SJSA1 (cell line): ENCODE measurements at places on chromosomes 13 and 19. TPM values are rescaled to one million over a fixed set of nuclear protein-coding genes. Genes with fewer than 3 reads are reported as not detected.
A peak's percentile ranks its signal among the peaks of the same experiment; 100 is the strongest.

CDX2 gene
- not detected in 2 replicates for total RNA-seq

DNA sequence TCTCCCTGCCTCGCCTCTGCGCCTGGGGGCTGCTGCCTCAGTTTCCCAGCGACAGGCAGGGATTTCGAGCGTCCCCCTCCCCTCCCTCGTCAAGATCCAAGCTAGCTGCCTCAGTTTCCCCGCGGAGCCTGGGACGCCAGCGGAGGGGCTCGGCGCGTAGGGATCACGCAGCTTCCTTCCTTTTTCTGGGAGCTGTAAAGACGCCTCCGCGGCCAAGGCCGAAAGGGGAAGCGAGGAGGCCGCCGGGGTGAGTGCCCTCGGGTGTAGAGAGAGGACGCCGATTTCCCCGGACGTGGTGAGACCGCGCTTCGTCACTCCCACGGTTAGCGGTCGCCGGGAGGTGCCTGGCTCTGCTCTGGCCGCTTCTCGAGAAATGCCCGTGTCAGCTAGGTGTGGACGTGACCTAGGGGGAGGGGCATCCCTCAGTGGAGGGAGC lies 722 bp upstream of the ICAM1 start:
- no peak for DNase-seq
- peak overlapping the region; percentile 37 for H3K4me3 ChIP-seq
- H3K27ac ChIP-seq: no peak overlapping the region
- H3K4me1 ChIP-seq: peaks cover 25% of the 10 kb centered on the region
- H3K36me3 ChIP-seq: 0 out of 2 replicates have a peak, but pooled peaks cover 2% of the 10 kb centered on the region
- no peaks in the 10 kb centered on the region for H3K27me3 ChIP-seq

DNA sequence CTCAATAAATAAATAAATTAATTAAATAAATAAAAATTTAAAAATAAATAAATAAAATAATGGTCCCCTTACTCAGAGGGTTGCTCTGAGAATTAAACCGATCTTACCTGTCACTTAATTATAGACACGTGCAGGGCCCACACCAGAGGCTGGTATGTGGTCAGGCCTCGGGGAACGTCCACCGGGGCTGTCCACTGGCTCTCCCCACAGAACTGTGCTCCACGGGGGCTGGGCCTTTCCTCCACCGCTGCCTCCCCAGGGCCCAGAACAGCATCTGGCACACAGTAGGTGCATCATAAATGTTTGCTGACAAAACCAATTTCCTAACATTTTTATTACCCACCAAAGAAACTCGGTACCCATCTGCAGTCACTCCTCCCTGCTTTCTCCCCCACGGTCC lies 69.2 kb downstream of the CEBPG start:
- H3K27ac ChIP-seq: no peak overlapping the region
- DNase-seq: no peak
- no peaks in the 10 kb centered on the region for H3K27me3 ChIP-seq
- no peaks in the 10 kb centered on the region for H3K4me1 ChIP-seq
- H3K36me3 ChIP-seq: peaks cover 21% of the 10 kb centered on the region
- no peak overlapping the region for H3K4me3 ChIP-seq

DNA sequence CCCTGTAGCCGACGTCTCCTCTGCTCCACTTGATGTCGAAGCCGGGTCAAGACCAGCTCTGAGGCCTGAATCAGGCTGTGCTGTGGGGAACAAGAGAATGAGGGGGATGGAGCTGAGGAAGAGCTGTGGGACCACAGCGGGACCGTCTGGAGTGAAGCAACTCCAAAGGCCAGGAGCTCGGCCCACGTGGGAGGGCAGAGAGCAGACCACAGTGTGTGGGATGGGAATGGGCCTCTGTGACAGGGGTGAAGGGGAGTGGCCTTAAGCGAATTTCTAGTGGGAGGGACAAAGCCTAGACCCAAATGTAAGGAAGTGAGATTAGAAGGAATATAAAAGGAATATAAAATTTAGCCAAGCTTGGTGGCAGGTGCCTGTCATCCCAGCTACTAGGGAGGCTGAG lies 3.8 kb upstream of the SLC8A2 start:
- no peak overlapping the region for H3K4me3 ChIP-seq
- H3K36me3 ChIP-seq: no peaks in the 10 kb centered on the region
- DNase-seq: no peak
- peaks cover 17% of the 10 kb centered on the region for H3K27me3 ChIP-seq

- no peaks in the 10 kb centered on the region for H3K36me3 ChIP-seq
- H3K27me3 ChIP-seq: no peaks in the 10 kb centered on the region
- DNase-seq: no peak
- H3K27ac ChIP-seq: no peak overlapping the region
- peaks cover 7% of the 10 kb centered on the region for H3K4me1 ChIP-seq
- H3K4me3 ChIP-seq: no peak overlapping the region
Observed at GRCh38 chr13:106314417-106314816, 221.0 kb downstream of the EFNB2 start.

DNA sequence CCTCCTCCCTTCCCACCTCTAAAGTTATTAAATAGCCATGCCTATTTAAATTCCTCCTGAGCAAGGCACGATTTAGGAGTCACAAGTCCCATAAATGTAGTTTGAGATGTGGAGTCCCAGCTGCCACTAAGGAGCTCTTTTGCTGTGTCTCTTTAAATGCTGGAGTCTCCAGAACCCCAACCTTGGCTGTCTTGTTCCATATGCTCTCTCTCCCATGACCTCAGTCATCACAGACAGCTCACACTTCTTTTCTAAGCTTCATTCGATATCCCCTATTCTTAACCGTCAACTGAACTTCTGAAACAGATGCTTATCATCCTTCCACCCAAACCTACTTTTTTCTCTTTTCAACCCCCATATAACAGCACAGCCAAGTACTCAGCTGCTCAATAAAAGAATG lies 197.1 kb downstream of the VWA8 start:
- no peaks in the 10 kb centered on the region for H3K27me3 ChIP-seq
- peaks cover 8% of the 10 kb centered on the region for H3K4me1 ChIP-seq
- no peaks in the 10 kb centered on the region for H3K36me3 ChIP-seq
- no peak overlapping the region for H3K4me3 ChIP-seq
- no peak for DNase-seq
- no peak overlapping the region for H3K27ac ChIP-seq

DNA sequence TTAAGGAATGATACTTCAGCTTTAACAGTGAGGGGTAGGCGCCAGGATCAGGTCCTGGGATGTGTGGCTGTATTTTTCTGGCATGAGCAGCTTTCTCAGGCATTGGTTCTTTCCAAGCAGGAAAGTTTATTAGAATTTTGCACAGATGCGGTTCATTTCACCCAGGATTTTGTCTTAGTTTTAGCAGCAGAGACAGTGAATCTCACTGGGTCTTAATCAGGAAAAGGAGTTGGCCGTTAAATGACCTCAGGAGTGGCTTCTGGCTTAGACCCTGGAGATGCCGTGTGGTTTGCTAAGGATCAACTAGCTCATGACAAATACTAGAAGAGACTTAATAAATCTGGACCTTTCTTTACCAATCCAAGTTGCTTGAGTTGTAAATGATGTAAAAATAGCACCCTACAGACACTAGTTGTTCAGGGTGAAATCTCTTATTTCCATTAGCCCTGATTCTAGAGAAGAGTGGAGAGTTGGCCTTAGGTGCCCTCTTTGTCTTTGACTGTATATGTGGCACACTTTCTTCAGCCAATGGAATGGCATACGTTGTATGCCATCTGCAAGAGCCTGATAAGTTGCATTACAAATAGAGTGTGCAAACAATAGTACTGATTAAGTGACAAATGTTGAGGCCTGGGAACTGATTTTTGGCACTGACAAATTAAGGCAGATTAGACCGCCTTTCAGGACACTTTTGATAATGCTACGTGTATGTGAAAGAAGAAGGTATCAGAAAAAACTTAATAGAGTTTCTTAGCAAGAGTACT lies 34.0 kb downstream of the LRCH1 start:
- no peaks in the 10 kb centered on the region for H3K4me1 ChIP-seq
- no peak overlapping the region for H3K4me3 ChIP-seq
- no peak for DNase-seq
- no peaks in the 10 kb centered on the region for H3K36me3 ChIP-seq

DNA sequence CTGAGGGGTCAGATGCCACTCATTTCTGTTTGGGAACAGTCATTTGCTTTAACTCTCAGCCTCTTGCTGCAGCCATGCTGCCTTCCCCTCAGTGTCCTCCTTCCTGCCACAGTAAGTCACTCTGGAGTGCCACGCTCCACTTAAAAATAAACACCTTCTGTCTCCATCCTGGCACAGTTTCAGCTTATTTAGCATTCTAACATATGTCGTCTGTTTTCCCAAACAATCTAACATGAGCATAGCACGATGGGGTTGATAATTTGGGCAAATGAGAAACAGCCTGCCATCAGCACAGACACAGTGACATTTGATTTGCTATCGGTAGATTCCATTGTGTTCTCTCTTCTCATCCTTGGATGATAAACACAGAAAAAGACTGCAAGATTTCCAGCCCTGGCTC lies 768.6 kb downstream of the UQCRFS1 start:
- H3K27me3 ChIP-seq: no peaks in the 10 kb centered on the region
- no peaks in the 10 kb centered on the region for H3K4me1 ChIP-seq
- no peak overlapping the region for H3K27ac ChIP-seq
- no peak overlapping the region for H3K4me3 ChIP-seq

GRCh38 chr19:46601318-46602224 lies at the start of gene CALM3:
TSS of gene CALM3 (plus strand) at chr19:46601330. CDS start at chr19:46601435, 105 bp downstream.
- no peak for DNase-seq
- H3K4me1 ChIP-seq: peaks cover 22% of the 10 kb centered on the region
- peaks cover 44% of the 10 kb centered on the region for H3K36me3 ChIP-seq
- peak within 1 kb of the TSS; percentile 99 for H3K4me3 ChIP-seq
- no peaks in the 10 kb centered on the region for H3K27me3 ChIP-seq
- H3K27ac ChIP-seq: peak within 1 kb of the TSS; percentile 100

DNA sequence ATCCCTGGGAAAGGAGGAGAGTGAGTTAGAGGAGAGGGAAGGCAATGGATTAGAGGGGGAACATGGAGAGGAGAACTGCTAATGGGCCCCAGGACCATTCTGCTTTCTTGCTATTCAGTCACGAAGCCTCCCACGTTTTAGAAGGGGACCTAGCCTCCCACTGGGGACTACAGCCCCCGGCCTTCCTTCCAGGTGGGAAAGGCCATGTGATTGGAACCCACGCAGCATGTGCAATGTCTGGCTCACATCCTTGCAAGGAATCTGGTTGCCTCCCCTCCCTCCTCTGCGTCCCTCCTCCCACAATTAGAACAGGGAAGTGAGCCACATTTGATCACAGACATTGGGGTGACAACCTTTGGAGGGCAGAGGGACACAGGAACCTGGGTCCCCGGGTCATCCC lies 22.5 kb upstream of the PLA2G4C start:
- DNase-seq: no peak
- no peak overlapping the region for H3K27ac ChIP-seq
- peaks cover 58% of the 10 kb centered on the region for H3K36me3 ChIP-seq
- H3K4me3 ChIP-seq: no peak overlapping the region
- no peaks in the 10 kb centered on the region for H3K27me3 ChIP-seq

GRCh38 chr19:6677883-6678689 lies 8.1 kb upstream of the TNFSF14 start:
- no peak overlapping the region for H3K4me3 ChIP-seq
- H3K4me1 ChIP-seq: peaks cover 8% of the 10 kb centered on the region
- H3K27ac ChIP-seq: no peak overlapping the region
- H3K27me3 ChIP-seq: no peaks in the 10 kb centered on the region
- no peak for DNase-seq
- H3K36me3 ChIP-seq: no peaks in the 10 kb centered on the region

- no peak for DNase-seq
- H3K27ac ChIP-seq: no peak overlapping the region
- no peaks in the 10 kb centered on the region for H3K4me1 ChIP-seq
Observed at GRCh38 chr13:34942732-34943435, 814 bp downstream of the NBEA start.

- no peak overlapping the region for H3K4me3 ChIP-seq
- H3K27me3 ChIP-seq: no peaks in the 10 kb centered on the region
- no peak overlapping the region; the same call in 1 of the 2 replicates for H3K27ac ChIP-seq
- H3K4me1 ChIP-seq: peaks cover 39% of the 10 kb centered on the region
- DNase-seq: no peak
Observed at GRCh38 chr13:40475617-40476016, 190.8 kb downstream of the FOXO1 start.

DNA sequence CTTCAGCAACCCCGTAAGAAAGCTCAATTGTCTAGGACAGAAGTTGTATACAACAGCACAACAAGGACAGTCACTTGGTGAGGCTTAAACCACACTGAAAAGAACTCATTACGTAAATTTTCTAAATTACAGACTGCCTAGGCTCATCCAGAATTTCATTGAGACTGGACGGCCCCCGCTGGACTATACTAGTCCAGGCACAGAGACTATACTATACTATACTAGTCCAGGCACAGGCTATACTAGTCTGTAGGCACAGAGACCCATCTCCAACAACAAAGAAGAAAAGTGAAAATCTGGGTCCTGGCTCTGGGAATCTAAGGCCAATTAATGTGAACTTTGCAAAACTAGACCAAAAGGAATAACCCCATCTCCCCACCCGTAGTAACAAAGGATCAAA lies 700 bp downstream of the ZNF816 start:
- peaks cover 22% of the 10 kb centered on the region for H3K36me3 ChIP-seq
- H3K4me3 ChIP-seq: peak overlapping the region; percentile 55
- no peak overlapping the region; the same call in 1 of the 2 replicates for H3K27ac ChIP-seq
- H3K4me1 ChIP-seq: 0 out of 2 replicates have a peak, but pooled peaks cover 3% of the 10 kb centered on the region
- no peak for DNase-seq
- no peaks in the 10 kb centered on the region for H3K27me3 ChIP-seq

DNA sequence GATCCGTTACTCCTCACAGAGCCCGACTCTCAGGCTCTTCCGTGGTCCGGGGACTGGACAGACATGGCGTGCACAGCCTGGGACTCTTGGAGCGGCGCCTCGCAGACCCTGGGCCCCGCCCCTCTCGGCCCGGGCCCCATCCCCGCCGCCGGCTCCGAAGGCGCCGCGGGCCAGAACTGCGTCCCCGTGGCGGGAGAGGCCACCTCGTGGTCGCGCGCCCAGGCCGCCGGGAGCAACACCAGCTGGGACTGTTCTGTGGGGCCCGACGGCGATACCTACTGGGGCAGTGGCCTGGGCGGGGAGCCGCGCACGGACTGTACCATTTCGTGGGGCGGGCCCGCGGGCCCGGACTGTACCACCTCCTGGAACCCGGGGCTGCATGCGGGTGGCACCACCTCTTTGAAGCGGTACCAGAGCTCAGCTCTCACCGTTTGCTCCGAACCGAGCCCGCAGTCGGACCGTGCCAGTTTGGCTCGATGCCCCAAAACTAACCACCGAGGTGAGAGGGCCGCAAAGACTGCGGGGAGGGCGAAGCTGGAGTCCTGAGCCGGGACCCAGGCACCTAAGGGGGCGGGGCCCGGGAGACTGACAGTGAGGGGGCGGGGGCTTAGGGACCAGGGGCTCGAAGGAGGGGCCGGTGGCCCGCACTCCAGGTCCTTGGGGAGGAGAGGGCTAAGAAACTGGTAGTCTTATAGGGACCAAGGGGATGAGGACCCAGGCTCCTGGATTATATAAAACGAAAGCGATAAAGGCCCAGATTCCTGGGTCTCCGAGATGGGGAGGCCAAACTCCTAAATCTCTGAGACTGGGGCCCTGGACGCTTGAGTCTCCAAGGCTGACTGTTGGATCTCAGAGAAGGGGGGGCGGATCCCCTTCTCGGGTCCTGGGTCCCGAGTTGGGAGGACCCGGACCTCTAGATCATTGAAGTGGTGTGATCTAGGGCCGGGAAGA lies 2.0 kb downstream of the ETV2 start:
- peak overlapping the region; percentile 43 for H3K4me3 ChIP-seq
- peaks cover 46% of the 10 kb centered on the region for H3K4me1 ChIP-seq
- no peaks in the 10 kb centered on the region for H3K27me3 ChIP-seq
- peak overlapping the region; percentile 7; the same call in 1 of the 2 replicates for H3K27ac ChIP-seq
- H3K36me3 ChIP-seq: peaks cover 4% of the 10 kb centered on the region
